Cardiac fibroblast (primary cell): ENCODE measurements at places on chromosomes 6 and 20.

DNA sequence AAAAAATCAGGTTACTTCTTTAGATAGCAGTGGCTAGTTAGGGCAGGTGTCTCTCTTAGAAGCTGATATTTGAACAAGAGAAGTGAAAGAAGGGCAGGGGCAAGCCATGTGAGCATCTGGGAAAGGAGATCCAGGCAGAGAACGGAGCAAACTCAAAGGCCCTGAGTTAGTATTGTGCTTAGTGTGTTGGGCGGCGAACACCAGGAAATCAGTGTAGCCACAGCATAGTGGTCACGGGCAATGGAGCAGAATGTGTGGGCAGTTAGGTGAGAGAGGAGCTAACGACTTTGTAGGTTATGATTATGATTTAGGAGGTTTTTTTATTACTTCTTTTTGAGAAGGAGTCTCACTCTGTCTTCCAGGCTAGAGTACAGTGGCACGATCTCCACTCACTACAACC is 229.3 kb downstream of the TMEM242 start:
- DNase-seq = no peak

DNA sequence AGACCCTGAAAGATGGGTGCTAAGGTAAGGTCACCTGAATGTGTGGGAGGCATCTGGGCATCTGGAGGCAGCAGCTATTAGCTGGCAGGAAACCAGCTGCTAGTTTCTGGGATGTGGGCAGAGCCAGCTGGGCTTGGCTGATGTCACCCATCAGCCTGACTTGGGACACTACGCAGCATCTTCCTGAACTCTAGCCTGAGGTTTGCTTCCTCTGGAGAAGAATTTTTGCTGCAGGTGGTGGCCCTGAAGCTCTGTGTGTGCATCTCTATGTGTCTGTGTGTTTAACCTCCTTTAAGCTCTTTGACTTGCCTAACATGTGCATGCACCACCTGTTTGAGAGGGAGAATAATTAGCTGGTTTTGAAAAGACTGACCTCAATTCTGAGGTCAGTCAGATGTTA is 465.1 kb upstream of the CHD6 start:
- DNase-seq = no peak

GRCh38 chr6:2819115-2819514 is 22.5 kb downstream of the SERPINB1 start:
- no peak for DNase-seq

- DNase-seq = no peak
Observed at GRCh38 chr6:34661357-34661756, 35.2 kb downstream of the ILRUN start.

- DNase-seq = no peak
Observed at GRCh38 chr6:69018906-69019305, 383.8 kb downstream of the ADGRB3 start.

GRCh38 chr6:19976411-19977129 is 139.4 kb downstream of the ID4 start:
- DNase-seq = no peak

DNA sequence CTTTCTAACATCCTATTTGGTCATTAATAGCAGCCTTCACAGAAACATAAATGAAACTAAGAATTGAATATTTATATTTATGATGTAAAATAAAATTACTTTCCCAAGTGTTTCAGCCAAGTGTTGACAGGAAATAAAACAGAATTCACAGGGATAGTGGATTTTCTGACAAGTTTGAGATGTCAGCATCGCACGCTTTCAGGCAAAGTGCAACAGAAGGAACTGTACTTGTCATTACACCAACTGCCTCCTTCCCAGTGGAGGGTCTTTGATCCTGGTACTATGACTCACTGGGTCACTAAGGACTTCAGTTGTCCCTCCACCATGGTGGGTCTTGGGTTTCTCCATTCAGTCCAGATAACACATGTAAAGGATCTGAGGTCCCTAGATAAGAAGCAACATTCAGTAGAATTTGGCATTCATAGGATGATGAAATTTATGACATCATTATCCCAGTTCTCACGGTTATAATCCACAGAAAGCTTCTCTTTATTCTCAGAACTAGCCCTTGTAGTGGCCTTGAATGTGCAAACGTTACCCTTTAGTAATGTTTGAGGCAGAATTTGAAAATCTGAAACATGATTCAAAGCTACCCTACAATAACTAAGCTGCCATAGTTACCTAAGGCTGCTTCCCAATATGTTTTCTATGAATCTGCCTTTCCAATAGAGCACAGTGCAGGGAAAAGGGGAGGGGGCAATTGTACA is 3.8 kb upstream of the TNFAIP3 start:
- DNase-seq = peak; percentile 67

DNA sequence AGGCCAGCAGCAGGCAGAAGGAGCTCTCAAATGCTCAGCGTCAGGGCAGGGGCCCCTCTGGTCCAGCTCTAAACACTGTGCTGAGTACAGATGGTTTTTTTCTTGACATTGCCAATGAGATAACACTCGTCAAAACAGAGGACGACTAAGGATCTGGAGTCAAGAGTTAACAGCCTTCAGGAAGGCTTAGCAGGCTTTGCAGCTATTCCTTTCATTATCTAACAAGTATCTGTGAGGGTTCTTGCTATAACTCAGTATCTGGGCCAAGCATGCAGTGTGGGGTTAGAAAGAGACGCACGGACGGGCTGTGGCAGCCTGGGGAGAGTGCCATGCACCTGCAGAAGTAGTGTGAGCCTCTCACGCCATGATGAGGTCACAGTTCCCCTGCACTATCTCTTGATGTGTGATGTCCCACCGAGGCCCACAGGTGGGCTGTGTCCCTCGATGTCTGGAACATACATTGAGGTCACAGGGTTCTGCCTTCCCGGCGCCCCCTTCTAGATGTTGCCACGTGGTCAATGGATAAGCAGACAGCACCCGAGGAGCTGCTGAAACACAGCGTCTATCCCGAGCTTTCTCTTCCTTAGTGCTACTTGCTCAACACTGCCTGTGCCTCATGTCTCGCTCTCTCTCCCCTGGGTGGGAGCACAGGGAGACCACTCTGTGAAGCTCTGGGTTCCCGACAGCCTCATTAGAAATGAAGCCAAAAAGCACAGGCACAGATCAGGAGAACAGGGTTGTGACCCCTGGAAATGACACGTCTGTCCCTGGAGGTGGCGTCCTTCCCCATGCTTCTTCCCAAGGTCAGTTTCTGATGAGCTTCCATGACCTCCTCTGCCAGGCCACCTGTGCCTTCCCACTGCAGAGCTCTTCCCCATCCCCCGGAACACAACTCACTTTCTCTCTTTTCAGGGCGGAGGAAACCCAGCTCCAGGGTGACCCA is 85.5 kb upstream of the RPS6KA2 start:
- DNase-seq = no peak

DNA sequence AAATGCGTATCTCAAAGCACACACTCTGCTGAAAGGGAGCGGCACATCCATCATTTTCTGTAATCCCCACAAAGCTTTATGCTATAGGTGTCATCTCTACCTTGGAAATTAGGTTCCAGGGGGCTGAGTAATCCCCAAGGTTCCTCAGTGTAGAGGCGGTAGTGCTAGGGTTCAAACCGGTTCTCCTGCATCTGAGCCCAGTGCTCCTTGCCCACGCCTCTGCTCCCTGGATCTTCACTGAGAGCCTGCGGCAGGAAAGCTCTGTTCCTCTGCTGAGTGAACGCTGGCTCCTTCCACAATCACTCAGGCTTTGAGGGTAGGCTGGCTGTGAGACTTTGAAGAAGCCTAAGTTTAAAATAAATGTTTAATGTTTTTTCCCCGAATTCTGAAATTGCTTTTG is 24.9 kb downstream of the SLC22A23 start:
- no peak for DNase-seq

DNA sequence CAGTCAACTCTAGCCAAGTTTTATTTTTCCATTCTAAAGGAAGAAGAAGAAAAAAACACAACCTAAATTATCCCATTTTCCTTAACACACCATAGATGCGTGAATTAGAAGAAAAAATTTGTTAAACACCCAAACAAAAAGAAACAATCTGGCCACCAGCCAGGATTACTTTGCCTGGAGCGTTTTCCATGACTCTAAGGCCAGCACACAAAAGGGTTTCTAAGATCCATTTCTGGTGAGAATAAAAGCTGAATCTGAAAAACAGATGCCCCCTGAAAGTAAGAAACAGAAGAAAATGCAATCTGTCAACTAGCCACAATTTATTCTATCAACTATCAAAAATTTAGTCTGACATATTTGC is 267.2 kb upstream of the SULF2 start:
- DNase-seq = no peak

DNA sequence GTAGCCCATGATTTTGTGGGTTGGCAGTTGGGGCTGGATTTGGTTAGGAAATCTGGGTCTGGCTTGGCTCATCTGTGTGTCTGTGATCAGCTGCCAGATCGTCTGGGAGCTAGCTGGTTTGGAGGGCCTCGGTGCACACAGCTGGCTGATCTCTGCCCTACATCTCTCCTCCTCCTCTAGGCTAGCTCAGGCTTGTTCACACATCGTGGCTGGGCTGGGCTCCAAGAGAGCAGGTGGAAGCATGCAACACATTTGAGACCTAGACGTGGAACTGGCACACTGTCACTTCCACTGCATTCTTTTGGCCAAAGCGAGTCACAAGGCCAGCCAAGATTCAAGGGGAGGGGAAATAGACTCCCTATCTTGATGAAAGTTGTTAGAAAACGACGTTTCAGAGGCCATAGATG is 15.9 kb downstream of the NDUFAF5 start:
- DNase-seq = peak; percentile 86

DNA sequence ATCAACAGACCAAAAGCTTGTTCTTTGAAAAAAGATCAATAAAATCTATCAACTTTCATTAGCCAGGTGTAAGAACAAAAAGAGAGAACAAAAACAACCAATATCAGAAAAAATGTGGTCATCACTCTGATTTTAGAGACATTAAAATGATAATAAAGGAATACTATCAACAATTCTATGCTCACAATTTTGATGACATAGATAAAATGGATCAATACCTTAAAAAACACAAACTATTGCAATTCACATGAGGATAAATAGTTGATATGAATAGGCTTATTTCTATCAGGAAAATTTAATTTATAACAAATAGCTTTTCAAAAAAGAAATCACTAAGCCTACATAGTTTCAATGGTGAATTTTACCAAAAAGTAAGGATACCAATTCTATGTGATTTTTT is 809.4 kb upstream of the EYS start:
- DNase-seq = no peak

- no peak for DNase-seq
Observed at GRCh38 chr6:160303806-160304205, 44.4 kb upstream of the SLC22A3 start.

DNA sequence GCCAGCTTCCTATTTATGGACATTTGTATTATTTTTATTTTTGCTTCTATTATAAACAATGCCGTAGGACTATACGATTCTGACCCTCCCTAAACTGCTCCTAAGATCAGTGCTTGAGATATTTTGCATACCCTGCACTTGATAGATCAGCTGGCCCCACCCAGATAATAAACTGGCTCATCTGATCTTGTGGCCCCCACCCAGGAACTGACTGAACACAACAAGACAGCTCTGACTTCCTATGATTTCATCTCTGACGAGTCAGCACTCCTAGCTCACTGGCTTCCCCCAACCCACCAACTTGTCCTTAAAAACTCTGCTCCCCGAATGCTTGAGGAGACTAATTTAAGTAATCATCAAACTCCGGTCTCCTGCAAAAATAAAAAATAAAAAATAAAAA is 34.9 kb upstream of the TFAP2A start:
- DNase-seq = no peak

- no peak for DNase-seq
Observed at GRCh38 chr6:98036344-98036923, 753.4 kb upstream of the MMS22L start.

DNA sequence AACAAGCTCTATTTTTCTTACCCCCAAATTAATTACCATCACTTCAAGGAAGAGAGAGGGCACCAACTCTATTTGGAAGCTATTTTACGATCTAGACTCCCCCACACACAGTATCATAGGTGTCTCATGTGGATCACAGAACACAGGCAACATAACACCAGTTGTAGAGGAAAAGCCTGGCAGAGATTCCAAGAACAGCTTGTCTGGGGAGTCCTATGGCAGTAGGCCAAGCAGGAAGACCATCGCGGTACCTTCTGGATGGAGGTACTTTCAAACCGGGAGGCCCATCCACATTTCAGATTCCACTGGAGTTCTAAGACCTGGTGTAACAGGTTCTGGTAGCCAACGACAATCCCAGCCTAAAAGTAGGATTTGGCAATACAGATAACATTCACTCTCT is 37.6 kb upstream of the SPDEF start:
- DNase-seq = no peak

GRCh38 chr6:27251112-27251605 is 3.7 kb downstream of the PRSS16 start:
- DNase-seq = peak; percentile 19

- DNase-seq = peak; percentile 37
Observed at GRCh38 chr20:60512443-60512842, 554.2 kb downstream of the CDH26 start.

DNA sequence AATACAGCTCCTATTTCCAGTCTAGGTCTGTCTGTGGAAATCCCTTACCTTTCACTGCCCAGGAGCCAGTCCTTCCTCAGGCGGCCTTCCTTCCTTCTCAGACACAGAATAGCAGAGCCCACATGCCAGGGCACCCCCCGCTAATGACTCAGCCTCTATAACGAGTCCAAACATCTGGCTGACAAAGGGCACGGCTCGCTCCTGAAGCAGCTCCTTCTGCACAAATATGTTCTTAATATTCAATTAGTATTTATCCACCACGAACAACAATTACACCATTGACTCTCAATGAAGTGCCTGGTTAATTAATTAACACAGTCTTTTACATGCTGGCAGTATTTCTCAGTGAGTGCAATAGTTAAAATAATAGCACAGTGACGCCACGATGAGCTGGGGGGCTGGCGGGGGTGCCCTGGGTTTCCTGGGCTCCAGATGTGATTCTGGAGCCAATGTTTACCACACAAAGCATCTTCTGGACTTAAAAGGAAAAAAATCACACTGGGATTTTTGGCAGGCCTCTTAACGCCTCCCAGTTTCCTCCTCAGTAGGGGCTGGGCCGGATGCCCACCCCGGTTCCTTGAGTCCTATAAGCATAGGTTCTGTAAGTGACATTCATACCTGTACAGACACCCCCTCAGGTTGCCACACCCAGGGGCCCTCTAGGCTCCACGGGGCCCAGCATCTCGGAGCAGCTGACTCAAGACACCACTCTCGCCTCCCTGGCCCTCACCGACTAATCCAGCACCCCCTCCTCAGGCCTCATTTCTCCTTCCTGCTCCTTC is 158.6 kb upstream of the MLN start:
- DNase-seq = peak; percentile 5

- DNase-seq = peak; percentile 45
Observed at GRCh38 chr20:63223121-63223825, 7.3 kb upstream of the YTHDF1 start.

DNA sequence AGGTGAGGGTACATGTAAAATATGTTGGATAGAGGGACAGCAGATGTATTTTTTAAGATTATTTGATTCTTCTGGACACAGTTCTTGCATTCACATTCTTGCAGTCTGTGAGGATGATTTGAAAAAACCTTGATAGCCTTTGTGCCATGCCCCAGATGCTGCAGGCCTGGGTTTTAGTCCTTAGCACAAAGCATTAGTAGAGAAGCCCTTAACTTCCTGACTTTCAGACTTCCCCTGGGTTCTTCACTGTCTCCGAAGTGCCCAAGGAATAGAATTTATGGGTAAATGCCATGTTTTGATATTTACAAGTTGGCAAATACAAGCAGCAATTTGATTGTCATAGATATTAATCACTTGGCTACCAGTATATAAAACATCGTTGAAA is 67.6 kb upstream of the SUPT3H start:
- no peak for DNase-seq
